ENCODE measurements at places on chromosomes 13 and 19.

DNA sequence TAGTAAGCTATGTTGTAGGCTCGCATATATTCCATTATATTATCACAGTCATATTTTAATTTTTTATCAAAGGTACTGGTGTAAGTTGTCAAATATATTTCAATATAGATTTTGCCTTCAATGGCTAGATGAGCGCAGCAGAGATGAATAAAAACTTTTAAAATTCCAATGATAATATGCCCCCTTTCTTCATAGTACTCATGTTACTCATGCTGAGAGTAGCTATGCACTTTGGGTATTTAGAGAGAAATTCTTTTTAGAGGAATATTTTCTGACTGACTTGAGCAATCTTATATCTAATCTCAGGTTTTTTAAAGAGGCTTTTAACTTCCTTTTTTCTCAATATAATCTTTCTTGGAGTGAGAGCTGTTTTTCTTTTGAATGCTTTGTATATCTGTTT is 11.4 kb downstream of the ZNF254 start:
- DNase-seq: no peak

GRCh38 chr19:49475995-49476880 is 2.2 kb downstream of the FLT3LG start:
- no peak for DNase-seq

GRCh38 chr13:26168835-26169234 is 53.3 kb downstream of the RNF6 start:
- no peak for DNase-seq

DNA sequence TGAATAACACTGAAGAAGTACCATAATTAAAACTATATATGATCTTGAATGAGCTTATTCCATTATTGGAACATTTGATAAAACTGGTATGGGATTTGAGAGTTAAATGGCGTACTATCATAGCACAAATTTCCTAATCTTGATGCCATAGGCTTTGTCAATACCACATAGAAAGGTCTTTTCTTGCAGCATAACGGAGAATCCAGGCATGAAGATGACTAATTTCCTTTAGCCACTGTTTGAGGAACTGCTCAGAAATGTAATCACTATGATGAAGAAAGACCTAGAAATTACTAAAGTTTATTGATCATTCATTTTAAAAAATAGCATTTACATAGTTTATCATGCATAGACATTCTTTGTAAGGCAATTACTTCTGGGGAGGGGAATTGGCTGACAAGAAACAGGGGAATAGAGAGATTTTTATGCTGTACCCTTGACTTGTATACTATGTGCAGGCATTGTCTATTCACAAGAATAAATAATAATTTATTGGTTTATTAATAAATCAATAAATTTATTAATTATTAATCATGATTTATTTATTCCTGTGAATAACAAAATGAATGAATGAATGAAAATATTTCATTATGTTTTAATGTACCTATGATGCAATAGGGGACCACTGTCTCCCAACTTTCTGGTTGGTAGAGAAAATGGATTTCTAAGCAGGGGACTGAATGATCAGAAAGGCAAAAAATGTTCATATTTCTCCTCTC is 2676.6 kb downstream of the PCDH9 start:
- DNase-seq: no peak

- DNase-seq: no peak
These were observed 53.7 kb downstream of the LACC1 start for GRCh38 chr13:43933378-43933777.

DNA sequence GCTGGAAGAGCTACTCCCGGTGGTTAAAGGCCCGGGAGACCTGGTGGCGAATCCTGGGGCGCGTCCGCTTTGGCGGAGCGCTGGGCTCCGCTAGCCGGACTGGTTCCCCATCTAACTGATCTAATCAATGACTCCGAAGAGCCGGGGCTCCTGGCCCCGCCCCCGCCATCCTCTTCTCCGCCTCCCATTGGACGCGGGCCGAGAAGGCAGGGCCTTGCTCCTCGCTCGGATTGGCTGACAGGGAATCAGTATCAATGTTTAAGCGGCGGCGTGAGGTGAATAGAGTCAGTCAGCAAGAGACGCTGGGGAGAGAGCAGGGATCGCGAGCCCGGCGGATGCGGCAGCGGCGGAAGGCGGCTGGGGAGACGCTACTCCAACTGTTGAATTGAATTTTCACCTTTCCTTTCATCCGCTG is 1.7 kb upstream of the PCDH17 start:
- DNase-seq: no peak

- no peak for DNase-seq
These were observed 2859.0 kb upstream of the PCDH20 start for GRCh38 chr13:64274481-64275217.

DNA sequence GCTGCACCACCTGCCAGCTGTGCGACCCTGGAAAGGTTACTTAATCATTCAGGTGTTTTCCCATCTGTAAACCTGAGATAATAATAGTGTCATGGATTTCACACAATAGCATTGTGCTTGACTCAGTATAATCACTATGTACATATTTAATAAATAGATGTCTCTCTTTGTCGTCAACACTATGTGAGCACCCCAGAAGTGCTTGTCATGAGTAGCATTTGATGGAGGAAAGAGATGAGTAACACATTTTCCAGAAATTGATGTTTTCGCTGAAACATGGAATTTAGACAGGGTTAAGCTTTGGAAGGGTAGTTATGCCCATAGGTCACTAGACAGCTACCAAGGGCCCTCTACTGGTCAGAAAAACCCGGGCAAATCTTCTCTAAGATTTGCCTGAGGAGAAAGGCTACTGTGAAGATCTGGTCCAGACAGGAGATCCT is 9.5 kb upstream of the MBNL2 start:
- DNase-seq: no peak

DNA sequence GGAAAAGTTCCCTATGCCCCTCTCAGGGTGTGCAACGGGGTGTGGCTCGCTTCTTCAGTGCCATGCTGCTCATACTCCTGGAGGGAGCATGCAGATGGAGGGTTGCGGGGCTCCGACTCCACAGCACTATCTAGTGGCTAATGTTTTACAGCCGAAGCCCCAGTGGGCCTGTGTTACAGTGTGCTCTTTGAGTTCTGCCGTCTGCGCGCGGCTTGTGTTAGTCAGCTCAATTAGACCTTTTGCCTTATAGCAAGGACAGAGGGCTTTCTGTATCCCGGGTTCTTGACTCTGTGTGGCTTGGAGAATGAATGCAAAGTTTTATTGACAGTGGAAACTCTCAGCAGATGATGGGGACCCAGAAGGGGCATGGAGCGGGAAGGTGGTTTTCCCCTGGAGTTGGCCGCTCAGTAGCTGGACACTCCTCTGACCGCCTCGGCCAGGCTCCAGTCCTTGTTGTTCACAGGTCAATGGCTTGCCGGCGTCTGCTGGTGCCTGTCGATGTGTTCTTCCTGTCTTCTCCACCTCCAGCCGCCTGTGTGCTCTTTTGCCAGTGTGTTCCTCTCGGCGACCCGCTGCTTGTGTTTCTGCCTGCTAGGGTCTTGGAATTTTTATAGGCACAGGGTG is 383.4 kb downstream of the LMO7 start:
- DNase-seq: no peak
